ENCODE measurements at places on chromosomes 13 and 19.

GRCh38 chr19:44666852-44667556 is 4.3 kb upstream of the CEACAM19 start:
- no peak for DNase-seq

DNA sequence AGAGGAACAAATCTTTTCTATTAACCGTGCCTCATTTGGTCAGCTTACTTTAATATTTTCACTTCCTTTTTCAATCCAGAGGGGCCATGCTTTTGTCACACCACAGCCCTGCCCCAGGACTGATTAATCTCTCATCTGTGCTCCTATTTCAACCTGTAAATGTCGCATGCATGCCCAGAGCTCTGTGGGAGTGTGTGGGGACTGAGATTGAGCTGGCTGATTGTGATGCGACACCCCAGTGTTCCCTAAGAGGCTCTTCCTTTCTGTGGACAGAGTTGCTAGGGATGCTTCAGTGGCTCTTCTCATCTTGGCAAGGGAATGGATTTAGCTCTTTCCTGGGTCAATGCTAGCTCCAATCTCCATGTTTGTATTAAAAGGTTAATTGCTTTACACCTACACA is 249.6 kb downstream of the TDRD3 start:
- DNase-seq, result no peak

DNA sequence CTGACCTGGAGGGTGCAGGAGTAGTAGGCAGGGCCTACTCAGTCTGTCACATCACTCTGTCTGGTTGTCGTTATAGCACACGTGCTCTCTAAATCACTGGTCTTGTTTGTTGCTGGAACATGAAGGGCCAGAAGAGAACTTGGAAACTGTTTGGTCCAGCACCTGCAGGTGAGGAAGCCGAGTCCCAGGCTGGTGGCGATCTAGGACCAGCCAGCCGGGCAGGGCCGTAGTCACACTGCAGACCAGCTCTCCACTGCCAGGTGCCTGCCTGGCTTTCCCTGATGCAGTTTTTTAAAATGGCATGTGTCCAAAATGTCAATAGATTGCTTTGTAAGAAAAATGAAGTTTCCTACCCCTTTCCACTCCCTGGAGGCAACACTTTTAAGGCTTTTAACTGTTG is 53.7 kb downstream of the GGACT start:
- no peak for DNase-seq

GRCh38 chr13:112619730-112620631 is 32.0 kb upstream of the TUBGCP3 start:
- DNase-seq, result no peak

GRCh38 chr19:10431254-10431942 is 11.1 kb downstream of the PDE4A start:
- peak; percentile 42 for DNase-seq

DNA sequence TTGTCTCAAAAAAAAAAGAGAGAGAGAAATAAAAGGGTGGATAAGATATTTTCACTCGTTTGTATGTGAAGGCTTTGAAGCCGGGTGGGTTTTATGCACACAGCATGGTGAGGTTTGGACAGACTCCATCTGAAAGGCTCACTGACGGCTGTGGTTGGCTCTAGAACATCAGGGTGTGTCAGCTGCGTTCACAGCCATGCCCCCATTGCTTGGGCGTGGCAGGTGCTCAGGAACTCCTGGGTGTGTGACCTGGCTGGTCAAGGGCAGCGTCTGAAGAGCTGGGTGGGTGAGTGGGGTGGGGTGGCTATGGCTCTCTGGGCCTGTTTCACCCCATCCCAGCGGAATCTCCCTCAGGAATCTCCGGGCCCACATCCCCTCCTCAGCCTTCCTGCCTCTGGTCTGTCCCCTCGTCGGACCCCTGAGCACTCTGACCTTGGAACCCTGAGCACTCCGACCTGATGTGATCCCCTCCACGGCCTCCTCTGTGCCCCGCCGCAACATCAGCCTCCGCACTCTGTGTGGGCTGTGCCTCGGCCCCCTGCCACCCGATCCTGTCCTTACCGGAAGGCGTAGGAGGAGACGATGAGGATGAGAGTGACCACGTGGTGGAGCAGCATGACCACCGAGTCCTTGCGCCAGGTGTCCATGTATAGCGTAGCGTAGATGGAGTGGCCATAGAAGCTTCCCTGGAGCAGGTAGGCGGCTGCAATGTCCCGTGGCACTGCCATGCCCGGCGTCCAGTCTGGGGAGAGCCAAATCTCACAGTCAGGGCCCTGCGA is 12.2 kb downstream of the CERS1 start:
- DNase-seq, result no peak

DNA sequence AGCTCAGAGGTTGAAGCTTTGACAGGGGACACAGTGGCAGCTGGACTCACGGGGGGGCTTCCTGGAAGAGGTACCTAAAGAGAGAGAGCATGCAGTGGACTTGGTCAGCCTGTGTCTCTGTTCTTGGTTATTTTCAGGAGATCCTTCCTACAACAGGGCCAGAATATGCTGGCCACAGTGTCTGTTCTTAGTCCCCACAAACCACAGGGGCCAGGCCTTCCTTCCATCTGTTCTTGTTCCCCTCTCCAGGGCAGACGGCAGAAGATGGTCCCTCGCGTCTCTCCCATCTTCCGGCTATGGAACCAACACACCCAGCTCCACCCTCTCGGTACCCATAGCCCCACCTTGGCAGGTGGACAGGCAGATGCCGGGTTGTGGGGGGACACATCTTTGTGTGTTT is 24.8 kb downstream of the MAST3 start:
- DNase-seq, result no peak

DNA sequence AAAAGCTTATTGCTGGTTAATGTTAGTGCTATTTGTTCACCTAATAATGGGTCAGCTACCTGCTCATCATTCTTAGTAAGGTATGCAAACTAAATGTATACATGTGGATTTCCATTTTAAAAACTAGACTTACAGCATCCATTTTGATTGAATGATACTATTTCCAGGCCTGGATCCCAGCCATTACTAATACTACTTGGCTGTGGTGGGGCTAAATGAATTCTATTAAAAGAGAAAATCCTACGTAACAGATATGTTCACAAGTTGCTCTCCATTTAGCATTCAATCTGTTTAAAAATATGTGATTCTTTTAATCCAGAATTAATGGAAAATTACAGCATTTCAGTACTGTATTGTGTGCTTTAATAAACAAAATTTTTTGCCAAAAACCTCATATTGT is 169.4 kb upstream of the MIR17HG start:
- peak; percentile 15 for DNase-seq

- no peak for DNase-seq
These were observed 25.3 kb downstream of the RAP2A start for GRCh38 chr13:97459215-97459777.

- DNase-seq, result no peak
These were observed 14.7 kb downstream of the HCN2 start for GRCh38 chr19:604355-604754.

All from muscle of back (tissue), 13 donors.